ENCODE measurements at places on chromosomes 7 and 10. TPM values are rescaled to one million over a fixed set of nuclear protein-coding genes. Genes with fewer than 3 reads are reported as not detected.

- no peak for DNase-seq
Observed at GRCh38 chr10:116403740-116404250, 23.9 kb upstream of the PNLIPRP3 start.

GRCh38 chr7:8338206-8338605 lies 76.2 kb upstream of the ICA1 start:
- DNase-seq: no peak

DNA sequence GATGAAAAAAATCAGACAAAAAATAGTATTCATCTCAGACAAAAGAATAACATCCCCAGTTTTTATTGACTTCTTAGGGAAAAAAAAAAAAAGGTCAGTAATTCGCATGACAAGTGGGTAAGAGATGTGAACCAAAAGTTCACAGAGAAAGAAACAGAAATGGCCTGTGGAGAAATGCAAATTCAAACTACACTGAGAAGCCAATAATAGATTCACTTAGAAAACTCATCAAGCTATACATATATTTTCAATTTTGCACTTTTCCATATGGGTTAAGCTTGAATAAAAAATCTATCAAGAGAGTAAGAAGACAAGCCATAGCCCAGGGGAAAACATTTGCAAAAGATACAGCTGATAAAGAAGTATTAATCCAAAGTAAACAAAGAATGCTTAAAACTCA lies 28.0 kb downstream of the HERC4 start:
- DNase-seq: no peak

GRCh38 chr10:6036861-6037321 lies 25.3 kb downstream of the IL2RA start:
- no peak for DNase-seq

Gene MMP21
- polyA plus RNA-seq: 0.50 TPM

Data from right lung (tissue), 10 donors.